Esophagus squamous epithelium (tissue), 5 donors: ENCODE measurements at places on chromosomes 7 and 10.

DNA sequence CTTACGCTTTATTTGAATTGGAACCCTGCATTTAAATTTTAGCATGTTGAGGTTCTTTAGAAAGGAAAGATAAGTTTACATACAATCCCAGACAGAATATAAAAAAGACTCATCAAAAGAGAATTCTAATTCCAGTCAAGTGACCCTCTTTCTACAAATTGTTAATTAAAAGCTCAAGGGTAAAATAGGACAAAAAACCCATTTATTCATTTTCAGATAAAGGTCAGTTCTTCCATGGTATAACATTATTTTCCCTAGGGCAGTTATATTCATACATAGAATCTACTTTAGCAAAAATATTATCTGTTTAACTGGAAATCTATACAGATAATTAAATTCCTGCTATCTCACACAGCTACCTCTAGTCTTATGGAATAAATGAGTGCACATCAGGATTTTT is 137.5 kb upstream of the LAMB4 start:
- DNase-seq, result no peak

DNA sequence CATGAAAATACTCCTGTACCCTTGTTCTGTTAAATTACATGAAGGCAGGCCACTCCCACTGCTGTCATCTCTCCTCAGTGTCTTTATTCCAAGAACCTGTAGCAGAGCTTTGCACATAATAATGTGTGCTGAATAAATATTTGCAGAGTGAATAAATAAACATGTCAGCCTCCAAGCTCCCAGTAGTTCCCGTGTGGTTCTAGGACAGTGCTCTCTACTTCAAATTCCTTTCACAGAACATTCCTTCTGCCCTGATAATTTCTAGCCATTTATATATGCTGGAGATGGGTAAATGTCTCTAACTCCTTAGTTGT is 20.3 kb upstream of the HYAL4 start:
- DNase-seq, result no peak

GRCh38 chr7:7792056-7792455 is 73.6 kb upstream of the RPA3 start:
- no peak for DNase-seq

GRCh38 chr7:45001138-45001694 is 1.2 kb downstream of the CCM2 start:
- DNase-seq, result no peak

DNA sequence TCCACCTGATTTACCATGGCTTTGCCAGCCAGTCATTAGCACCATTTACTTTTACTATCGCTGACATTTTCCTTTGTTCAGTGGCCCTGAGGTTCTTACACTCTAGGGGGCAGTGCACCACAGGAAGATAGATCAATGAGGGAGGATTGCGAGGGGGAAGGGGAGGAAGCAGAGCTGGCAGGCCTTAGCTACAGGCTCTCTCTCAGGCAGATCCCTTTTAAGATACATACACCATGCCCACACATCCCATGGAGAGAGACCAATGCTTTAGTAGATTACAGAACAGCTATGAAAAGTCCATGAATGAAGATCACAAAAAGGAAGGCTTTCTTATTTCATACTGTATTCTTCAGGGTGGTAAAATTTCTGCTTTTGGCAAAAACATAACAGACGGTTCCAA is 47.4 kb downstream of the DENND11 start:
- DNase-seq, result no peak

- DNase-seq, result no peak
Observed at GRCh38 chr10:7306616-7307015, 104.2 kb downstream of the SFMBT2 start.

GRCh38 chr10:9510626-9511025 is 1456.1 kb downstream of the GATA3 start:
- no peak for DNase-seq

GRCh38 chr7:82542665-82543064 is 99.1 kb upstream of the CACNA2D1 start:
- no peak for DNase-seq

DNA sequence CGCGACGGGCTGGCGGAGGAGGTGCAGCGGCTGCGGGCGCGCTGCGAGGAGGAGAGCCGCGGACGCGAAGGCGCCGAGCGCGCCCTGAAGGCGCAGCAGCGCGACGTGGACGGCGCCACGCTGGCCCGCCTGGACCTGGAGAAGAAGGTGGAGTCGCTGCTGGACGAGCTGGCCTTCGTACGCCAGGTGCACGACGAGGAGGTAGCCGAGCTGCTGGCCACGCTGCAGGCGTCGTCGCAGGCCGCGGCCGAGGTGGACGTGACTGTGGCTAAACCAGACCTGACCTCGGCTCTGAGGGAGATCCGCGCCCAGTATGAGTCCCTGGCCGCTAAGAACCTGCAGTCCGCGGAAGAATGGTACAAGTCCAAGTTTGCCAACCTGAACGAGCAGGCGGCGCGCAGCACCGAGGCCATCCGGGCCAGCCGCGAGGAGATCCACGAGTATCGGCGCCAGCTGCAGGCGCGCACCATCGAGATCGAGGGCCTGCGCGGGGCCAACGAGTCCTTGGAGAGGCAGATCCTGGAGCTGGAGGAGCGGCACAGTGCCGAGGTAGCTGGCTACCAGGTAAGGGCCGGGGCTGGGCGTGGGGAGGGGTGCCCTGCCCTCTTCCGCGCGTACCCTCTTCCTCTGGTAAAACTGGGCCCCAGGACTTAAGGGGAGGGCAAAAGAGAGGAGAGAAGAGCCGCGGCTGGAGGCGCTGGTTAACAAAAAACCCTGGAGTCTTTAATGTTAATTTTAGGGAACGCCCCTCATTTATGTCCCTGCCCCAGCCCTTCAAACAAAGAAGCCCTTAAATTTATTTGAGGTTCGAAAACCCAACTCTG is 987 bp downstream of the INA start:
- no peak for DNase-seq

DNA sequence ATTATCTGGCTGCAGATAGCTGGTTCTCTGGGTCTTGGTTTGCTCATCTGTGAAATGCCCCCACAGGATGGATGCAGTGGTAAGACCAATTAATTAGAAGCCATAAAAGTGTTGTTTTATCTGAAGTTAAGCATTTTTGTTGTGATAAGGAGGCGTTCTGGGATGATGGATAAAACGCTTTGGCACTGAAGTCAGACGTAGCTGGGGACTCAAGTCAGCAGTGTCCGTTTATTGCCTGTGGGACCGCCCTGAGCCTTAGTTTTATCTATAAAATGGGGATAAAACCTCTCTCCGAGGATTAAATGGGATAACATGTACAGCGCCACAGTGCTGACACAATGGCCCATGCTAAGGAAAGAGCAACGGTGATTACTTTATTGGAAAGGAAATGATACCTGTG is 34.7 kb downstream of the TCF7L2 start:
- no peak for DNase-seq

GRCh38 chr7:712381-713138 is 13.9 kb upstream of the DNAAF5 start:
- no peak for DNase-seq

DNA sequence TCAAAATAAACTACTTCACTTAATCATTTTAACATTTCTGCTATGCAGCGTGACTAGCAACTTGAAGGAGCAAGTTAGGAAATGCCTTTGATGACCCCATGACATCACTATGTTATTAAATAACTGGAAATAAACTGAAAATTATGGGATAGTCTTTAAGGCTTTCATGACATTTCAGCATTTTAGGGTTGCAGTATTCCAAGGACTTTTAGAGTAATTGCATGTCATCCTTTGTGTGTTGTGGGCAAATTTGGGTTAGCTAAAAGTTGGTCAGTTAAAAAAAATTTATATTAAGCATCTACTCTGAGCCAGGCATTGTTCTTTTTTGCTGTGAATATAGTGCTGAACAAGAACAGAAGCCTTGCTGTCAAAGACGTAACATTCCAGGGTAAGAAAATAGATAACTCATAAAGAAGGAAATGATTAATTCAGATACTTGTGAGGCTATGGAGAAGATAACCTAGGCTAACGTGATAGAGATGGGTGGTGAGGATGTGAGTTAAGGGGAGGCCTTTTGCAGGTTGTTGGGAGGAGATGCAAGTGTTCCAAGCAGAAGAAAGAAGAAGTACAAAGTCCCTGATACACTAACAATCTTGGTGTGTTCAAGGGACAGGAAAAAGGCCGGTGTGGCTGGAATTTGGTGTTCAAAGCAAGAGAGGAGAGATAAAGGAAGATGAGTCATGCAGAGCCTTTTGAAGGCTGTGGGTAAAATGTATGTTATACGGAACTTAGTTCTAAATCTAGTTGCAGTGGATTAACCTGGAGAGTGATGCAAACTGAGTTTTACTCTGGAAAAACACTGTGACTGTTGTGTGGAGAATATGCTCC is 610.2 kb downstream of the AUTS2 start:
- no peak for DNase-seq

GRCh38 chr7:99308461-99309074 is 17.1 kb upstream of the ARPC1A start:
- DNase-seq, result no peak

- DNase-seq, result no peak
Observed at GRCh38 chr10:69712342-69712741, 82.3 kb downstream of the FAM241B start.

GRCh38 chr10:64091897-64092296 is 570.7 kb downstream of the REEP3 start:
- no peak for DNase-seq
